ELR (cell line): ENCODE measurements at places on chromosomes 1 and 21.
A peak's percentile ranks its signal among the peaks of the same experiment; 100 is the strongest.

DNA sequence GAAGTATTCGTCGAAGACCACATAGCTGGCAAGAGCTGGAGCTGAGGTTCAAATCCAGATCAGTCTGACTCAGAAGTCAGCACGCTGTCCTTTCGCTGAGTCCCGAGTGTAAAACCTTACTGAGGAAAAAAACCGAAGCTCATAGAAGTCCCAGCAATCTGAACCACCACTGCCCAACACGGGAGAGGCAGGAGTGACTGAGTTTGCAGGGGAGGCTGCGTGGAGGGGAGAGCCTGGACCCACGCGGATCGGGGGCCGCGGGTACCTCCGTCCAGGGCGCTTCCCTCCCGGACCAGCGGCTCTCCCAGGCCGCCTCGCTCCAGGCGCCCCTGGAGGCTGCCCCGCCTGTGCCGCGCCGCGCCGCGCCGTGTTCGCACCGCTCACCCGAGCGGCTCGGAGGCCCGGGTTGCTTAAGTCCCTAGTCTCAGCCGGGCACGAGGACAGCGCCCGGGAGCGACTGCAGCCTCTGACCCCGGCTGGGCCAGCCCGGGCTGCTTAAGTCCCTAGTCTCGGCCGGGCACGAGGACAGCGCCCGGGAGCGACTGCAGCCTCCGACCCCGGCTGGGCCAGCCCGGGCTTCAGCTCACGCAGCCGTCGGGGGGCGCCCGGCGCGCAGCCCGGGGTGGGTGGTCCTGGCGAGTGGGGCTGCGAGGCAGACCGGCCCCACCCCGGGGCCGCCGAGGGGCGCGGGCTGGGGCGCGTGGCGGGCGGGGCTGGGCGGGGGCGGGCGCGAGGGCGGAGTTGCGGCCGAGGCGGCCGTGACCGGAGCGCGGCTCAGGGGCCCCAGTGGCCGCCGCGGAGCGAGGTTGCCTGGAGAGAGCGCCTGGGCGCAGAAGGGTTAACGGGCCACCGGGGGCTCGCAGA lies at the start of gene ADAMTSL4:
Gene ADAMTSL4 (plus strand): TSS at position 777 of the 864 bp plus-strand sequence. CDS start 2,881 bp downstream, outside the sequence.
- peak; percentile 82 for DNase-seq

GRCh38 chr1:117076648-117077047 lies 16.5 kb downstream of the TTF2 start:
- no peak for DNase-seq

DNA sequence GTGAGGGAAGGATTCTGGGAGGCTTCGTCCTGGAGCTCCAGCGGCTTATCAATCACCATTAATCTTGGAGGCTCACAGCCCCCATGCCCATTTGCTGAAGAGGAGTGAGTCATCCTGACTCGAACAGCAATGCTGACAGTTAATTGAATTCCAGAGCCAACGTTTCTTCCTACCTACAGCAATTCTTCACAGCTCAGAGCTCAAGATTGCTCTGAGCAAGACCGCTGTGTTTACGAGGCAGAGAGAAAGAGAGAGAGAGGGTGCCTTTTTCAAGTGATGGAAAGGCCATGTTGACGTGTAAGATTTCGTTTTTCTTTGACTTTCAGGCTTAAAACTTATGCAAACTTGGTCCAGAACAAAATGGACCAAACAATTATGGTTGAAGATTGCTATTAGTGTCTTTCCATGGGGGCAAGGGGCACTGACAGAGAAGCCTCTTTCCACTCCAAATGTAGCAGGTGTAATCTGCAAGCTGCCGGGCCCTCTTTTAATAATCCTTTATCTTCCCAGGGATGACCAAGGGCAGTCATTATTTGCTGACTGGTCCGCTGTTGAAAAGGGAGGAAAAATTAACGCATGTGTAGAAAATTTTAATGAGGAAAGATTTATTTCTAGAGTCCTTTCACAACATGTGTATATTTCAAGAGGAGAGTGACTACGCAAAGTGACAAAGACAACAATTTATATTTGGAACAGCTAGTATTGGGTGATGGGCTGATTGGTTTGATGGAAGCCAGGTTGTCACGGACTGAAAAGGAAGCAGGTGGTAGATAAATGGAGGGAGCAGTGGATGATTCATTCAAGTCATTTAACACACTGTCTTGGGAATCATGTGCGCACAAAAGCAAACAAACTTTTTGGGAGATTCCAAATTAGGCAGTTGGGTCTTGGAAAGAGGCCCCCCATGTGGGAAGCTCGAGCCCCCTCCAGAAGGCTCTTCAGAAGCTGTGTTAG lies 136.1 kb upstream of the IRF2BP2 start:
- peak; percentile 74 for DNase-seq

- peak; percentile 88 for DNase-seq
These were observed 120.2 kb downstream of the ACTL8 start for GRCh38 chr1:17875171-17875881.

DNA sequence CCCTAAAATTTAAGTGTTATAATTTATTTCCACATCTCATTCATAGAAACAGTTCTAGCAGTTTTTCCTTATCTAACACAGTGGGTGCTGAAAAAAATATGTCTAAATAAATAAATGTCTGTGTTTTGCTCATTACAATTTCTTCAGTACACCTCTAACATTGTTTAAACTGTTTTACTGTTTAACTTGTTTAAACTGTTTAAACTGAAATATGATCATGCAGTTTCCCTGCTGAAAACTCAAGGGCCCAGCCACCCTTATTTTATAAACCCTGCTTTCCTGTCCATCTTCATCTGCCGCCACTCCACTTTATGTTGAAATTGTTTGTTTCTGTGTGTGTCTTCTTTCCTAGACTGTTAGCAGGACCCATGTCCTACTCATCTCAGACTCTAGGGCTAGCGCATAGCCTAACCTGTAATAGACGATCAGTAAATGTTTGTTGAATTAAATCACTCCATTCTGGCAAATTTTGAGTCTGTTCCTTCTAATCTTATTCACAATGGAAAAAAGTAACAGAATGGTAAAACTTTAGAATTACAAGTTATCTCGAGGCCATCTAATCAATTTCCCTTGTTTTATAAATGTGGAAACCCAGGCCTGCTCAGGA lies 9.4 kb upstream of the PIK3C2B start:
- no peak for DNase-seq

- no peak for DNase-seq
These were observed 133.2 kb upstream of the KLHDC7A start for GRCh38 chr1:18347559-18347958.

- peak; percentile 63 for DNase-seq
These were observed 5.5 kb downstream of the CACYBP start for GRCh38 chr1:175005085-175005783.

DNA sequence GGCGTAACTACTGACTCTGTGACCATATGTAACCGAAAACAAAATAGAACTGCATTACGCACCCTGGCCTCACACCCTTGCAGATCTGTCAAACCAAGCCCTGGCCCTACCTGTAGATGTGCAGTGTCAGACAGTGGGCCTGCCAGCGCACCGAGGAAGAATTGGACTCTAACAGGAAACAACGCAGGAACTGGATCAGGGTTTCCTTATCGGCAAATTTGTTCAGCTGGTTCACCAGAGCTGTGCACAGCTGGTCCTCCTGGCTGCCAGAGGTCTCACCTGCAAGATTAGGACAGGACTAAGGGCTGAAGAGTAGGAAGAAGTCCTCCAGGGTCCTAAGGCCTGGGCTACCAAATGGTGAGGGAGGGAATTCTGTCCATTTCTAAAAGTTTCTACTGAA lies 90.0 kb downstream of the UBR4 start:
- DNase-seq = no peak

GRCh38 chr1:2556678-2557481 lies 709 bp downstream of the TNFRSF14 start:
- DNase-seq = no peak

DNA sequence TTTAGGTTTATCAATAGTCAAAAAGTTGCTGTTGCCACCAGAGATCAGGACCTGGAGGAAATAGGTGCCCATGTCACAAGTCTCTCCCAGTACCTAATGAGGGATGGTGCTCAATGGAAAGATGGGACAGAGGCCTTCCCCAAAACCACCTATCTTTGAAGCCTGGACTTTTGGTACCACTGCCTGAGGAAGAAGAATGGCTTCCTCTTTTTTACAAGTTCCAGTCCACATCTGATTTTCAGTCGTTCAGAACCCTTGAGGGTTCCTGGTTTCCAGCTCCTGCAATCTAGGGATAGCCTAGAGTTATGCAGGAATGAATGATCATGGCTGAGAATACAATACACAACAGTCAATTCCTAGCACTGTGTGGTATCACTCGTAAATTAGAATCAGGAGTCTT lies 5.7 kb downstream of the CATSPERE start:
- DNase-seq = no peak

DNA sequence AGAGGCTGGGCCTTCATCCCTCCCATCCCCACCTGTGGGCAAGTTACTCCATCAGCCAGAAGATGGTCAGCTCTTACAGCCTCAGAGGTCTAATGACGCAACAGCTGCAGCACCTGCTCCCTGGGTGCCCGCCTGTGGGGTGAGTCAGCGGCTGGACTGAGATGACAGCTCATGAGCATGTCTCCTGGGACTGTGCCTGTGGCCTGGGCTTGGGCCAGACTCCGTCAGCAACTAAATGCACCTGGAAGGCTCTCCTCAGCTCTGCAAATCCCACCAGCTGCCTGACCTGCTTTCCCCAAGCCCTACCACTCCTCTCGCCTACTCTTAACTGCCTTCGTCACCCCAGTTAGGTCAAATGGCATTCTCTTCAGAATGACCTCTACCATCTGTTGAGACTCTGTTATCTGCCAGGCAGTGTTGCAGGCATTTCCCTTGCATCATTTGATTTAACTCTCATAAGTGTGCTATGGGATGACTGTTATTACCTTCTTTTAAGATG lies 47.7 kb downstream of the ETS2 start:
- peak; percentile 91 for DNase-seq

DNA sequence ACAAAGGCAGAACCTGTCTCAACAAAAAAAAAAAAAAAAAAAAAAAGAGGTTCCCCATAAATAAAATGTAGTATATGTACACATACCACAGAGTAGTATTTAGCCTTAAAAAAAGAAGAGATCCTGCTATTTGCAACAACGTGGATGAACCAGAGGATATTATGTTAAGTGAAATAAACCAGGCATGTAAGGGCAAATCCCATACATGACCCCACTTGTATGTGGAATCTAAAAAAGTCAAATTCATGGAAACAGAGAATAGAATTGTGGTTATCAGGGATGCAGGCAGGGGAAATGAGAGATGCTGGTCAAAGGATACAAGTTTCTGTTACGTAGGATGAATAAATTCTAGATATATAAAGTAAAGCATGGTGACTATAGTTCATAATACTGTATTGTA lies 16.7 kb downstream of the SLC44A3 start:
- no peak for DNase-seq

DNA sequence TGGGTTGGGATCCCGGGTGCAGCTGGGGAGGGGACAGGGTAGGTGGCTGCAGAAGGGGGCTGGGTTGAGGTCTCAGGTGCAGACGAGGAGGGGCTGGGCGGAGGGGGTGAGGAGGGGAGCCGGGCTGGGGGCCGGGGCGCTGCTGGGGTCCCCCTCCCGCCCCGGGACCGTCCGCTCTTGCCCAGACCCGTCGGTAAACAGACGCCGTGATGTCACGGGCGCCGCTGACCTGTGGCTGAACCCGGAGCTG lies 22.3 kb downstream of the DHRS3 start:
- no peak for DNase-seq

DNA sequence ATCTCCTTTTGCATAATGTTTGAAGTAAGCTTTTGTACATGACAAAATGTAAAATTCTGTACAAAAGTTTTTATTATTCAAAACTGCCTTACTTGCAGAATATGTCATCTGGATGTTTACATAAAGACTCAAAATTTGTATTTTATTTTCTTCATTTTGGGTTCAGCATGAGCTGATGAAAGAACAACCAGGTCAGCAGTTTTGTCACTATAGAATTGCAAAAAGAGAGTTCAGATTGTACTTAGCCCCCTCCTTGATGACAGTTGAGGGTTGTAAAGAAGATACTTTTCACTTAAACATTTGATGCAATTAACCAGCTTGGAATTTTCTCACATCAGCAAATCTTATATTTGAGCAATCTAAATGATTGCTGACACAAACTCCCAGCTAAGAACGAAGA lies 669.3 kb downstream of the PLA2G4A start:
- no peak for DNase-seq

DNA sequence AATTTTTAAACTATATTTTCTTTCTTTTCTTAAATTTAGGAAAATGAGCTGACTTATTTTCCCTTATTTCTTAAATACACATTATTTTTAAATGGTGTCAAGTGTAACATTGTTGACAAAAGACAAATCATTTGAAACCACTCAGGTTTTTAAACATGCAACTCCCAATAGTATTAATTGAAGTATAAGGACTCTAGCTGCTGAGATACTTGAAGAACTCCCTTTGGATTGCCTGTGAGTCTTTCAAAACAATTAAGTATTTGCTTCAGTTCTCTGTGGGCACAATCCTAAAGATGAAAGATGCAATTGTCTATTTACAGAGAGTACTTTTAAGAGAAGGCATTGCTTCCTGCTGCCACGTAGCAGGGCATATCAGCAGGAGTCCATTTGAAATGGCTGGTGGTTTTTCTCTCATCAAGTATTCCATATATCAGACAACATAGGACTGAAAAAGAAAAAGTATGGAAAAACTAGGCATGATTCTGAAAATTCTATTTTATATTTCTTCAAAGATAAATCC lies 373.4 kb downstream of the NEGR1 start:
- DNase-seq = no peak

DNA sequence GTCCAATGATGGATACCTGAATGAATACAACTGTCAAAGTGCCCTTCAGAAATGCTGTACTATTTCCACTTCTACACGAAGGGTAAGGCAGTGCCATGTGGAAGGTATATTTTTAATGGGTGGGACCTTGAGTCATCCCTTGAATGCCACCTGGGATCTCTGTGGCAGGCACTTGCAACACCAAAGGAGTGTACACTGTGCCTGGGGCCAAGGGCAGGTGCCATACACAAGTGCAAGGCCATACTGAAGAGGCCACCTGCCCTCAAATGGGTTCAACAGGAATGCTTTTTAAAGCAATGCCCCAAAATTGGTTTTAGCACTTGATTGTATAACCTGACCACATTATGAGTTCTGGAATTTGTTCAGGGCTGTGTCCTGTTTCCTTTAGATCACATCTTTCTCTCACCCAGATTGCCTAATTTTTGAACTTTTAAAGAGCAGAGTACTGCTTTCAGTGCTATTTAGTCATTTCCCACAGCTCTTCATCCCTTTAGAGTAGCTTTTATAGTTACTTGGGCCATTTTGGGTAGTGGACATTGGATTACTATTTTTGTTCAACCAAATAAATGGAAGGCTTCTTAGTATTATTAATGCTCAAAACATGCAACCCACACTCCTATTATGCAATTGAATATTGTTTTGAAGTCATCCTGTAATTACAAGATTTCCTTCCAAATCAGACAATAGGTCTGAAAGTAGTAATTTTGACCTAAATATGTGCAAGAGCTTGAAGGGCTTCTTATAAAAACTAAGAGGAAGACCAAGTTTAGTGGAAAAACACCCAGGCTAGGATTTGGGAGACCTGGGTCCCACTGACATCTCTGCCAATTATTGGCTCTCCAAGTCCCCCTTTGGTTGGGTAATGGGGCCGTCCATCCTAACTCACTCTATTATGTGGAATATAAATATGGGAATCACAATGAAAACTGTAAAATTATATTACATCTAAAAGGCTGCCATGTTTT lies 57.2 kb downstream of the LEPR start:
- DNase-seq = no peak

DNA sequence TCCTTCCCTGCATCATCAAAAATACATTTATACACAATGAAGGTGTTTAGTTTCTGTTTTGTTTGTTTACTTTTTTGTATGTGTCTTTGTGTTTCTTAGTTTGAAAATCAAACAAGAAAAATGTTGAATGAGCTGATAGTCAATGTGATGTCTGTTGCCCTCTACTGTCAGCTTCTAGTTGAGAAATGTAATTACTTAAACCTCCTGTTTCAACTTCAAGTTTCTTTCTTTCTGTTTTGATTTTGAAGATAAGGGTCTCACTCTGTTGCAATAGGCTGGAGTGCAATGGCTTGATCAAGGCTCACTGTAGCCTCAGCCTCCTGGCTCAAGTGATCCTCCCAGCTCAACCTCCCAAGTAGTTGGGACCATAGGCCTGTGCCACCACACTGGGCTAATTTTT lies 37.5 kb downstream of the SPTA1 start:
- no peak for DNase-seq
